ENCODE measurements at places on chromosomes 5 and 9. TPM values are rescaled to one million over a fixed set of nuclear protein-coding genes. Genes with fewer than 3 reads are reported as not detected.

- no peak for DNase-seq
These were observed 27.1 kb downstream of the LARP1 start for GRCh38 chr5:154782326-154782725.

The AGXT2 gene
- total RNA-seq, result not detected

The SPINK7 gene
- total RNA-seq, result not detected

The C5 gene
- total RNA-seq, result 33.0 TPM

The RBM18 gene
- total RNA-seq, result 7.6 TPM

The FOXD4L5 gene
- 0.90 TPM for total RNA-seq

- DNase-seq, result no peak
These were observed 63.1 kb downstream of the PTCD2 start for GRCh38 chr5:72383280-72383679.

GRCh38 chr9:91102269-91102668 is 259.4 kb downstream of the AUH start:
- DNase-seq, result no peak

GRCh38 chr9:134185536-134186011 is 21.2 kb upstream of the RNU6ATAC start:
- no peak for DNase-seq
